AML-193 (cell line): ENCODE measurements at places on chromosomes 11 and 22.

DNA sequence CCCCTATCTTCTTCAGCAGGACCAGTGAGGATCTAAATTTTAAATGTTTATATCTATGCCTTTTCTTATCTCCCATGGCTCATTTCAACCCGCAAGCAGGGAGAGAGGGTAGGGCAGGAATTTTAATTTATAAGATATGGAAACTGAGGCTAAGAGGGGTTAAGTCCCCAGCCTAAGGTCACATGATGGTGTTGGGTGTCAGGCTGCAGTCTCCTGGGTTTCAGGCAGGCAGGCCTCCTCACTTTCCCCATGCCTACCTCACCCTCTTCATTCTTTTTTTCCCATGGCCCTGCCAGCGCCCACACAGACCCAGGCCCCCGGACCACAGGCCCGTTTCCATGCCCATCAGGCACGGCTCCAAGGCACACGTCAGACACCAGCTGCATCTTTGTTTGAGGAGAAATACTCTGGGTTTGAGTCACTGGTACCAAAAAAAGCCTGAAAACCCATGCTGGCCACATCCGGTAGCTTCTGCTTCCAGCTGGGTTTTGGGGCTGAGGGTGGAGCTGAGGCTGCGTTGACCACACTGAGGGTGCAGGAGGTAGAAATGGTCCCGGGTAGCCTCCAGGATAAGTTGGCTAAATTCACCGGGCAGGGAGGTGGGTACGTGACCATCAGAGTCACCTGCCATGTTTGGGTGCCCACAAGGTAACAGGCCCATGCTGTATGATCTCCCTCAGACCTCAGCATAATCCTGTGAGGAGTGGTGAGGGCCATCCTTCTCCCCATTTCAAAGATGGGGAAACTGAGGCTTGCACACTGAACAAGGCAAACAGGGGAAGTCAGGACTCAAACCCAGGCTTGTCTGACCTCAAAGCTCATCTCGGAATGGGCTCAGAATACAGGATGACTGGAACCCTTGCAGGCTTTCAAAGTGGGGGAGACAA is 7.5 kb downstream of the CRYBB1 start:
- peak; percentile 5 for DNase-seq

GRCh38 chr11:72683782-72684200 is 9.6 kb upstream of the PDE2A start:
- no peak for DNase-seq

- no peak for DNase-seq
These were observed 29.0 kb upstream of the VWA5A start for GRCh38 chr11:124085997-124086846.

DNA sequence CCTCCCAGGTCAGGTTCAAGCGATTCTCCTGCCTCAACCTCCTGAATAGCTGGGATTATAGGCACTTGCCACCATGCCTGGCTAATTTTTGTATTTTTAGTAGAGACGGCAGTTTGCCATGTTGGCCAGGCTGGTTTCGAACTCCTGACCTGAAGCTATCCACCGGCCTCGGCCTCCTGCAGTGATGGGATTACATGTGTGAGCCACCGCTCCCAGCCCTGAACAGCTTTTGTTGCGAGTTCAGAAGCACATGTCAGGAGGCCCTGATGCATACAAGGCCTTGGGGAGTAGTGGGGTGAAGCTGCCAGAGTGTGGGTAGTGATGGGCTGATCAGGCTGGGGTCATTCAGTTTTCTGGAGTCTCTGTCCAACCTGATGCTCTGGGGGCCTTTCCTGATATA is 117.0 kb upstream of the C11orf87 start:
- DNase-seq = no peak

DNA sequence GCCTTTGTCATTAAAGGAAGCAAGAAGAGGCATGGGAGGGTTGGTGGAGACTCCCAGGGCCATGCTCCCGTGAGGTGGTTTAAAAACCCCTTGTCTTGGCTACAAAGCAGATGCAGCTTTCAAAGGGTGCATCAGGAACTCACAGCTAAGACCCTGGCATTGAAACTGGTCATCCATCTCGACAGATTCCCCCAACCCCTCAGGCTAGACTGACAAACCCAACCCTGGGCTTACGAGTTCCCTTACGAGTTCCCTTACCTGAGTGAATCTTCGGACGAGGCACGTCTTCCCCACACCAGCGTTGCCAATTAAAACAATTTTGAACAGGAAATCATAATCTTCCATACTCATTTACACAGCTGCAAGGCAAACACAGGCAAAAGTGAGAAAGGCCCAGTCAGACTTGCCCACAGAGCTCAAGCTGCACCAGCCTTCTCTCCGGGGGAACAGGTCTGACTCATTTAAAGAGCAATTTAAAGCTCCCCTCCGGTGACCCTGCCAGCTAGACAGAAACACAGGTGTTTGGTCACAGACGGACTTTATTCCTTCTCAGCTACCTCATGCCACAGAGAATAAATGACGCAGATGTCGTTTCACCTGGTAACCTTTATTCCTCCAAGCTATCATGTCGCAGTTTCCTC is 74.6 kb downstream of the RAB30 start:
- no peak for DNase-seq
